ENCODE measurements at places on chromosomes 6 and 20.

- DNase-seq, result peak; percentile 80
These were observed 24.4 kb upstream of the SLCO4A1 start for GRCh38 chr20:62617711-62618483.

- DNase-seq, result no peak
These were observed 5.7 kb downstream of the TUBB2A start for GRCh38 chr6:3151691-3152090.

DNA sequence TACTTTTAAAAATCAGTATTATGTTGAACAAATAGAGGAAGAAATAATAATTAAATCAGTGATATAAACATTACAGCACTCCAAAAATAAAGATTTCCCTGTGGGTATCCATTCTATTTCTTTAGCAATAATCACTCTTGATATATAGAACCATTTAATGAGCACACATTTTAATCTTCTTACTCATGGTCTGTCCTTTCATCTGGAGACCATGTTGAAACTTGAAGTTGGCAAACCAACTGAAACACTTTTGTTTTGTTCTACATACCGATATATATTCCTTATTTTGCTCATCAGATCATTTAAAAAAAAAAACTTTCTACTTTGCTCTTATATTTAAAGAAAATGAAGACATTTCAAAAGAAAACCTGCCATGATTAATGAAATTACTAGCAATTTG lies 13.4 kb downstream of the C6orf58 start:
- no peak for DNase-seq

GRCh38 chr20:2858591-2858990 lies 14.7 kb upstream of the PTPRA start:
- DNase-seq, result no peak

DNA sequence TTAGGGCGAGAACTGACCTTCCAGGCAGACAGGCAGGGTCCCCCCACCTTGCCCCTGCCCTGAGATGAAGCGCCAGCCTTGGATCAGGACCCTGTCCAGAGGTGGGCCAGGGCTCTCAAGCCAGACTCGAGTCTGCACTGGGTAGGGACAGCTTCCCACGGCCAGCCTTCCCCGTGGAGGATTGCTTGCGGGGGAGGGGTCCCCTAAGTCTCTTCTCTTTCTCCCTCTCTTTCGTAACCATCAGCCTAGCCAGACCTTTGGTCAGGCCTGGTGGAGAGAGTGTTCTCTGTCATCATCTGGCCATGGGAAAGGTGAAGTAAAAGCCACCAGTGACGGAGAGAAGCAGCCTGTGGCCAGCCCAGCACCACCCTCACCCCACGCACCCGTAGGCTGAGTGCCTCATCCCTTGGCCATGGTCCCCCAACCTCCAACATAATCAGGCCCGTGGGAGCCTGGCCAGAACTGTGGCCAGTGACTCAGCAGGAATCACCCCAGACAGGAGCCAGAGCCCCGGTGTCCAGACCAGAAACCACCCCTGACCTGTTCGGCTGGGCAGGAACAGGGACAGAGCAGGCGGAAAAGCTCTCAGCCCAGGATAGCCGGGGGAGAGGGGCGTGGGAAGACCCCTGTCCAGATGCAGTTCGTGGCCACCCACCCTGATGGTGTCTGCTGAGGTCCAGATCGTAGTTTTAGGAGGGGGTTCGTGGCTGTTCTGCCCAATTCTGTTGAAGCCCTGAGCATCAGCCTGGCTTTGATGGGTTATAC lies 47.1 kb downstream of the SNAI1 start:
- no peak for DNase-seq

GRCh38 chr6:126541806-126542491 lies 202.0 kb downstream of the CENPW start:
- no peak for DNase-seq

- no peak for DNase-seq
These were observed 74.5 kb downstream of the PTPN1 start for GRCh38 chr20:50584687-50585086.

- no peak for DNase-seq
These were observed 315.2 kb downstream of the TFAP2A start for GRCh38 chr6:10099529-10100140.

- no peak for DNase-seq
These were observed 10.5 kb upstream of the ZNF343 start for GRCh38 chr20:2519115-2519809.

DNA sequence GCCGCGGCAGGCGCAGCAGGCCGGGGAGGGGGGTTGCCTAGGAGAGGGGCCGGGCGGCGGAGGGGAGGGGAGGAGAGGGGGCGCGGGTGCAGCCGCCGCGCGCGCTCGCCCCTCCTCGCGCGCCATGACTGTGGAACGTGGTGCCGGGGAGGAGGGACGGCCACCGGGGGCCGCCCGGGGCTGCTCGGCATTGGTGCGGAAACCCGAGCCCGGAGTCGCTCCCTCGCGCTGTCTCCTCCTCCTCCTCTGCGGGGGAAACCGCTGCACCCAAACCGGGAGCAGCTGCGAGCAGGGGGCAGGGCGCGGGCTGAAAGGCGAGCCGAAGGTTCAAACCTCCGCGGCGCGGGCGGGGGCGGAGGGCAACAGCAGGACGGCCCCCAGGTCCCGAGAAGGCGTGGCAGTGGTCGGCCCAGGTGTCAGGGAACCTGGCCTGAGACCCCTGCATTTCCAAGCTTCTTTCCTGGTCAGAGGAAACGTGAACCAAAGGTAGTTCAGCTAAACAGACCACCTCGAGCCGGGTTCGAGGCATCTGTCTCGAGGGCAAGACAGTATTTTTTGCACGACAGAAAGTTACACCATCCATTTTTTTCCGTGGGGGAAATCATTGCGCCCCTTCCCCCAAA lies 1.4 kb upstream of the TRERF1 start:
- peak; percentile 81 for DNase-seq

DNA sequence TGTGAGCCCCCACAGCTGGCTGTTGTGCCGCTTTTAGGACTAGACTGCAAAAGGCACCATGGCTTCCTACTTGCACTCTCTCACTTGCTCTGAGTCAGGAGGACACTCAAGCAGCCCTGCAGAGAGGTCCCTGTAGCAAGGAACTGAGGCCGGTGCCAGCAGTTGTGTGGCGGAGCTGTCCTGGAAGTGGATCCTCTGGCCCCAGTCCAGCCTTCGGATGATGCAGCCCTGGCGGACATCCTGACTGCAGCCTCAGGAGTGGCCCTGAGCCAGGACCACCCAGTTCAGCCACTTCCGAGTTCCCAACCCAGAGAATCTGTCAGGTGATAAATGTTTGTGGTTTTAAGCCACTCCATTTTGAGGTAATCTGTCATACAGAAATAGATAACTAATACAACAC lies 17.5 kb downstream of the CTCFL start:
- no peak for DNase-seq

- DNase-seq, result no peak
These were observed 46.2 kb downstream of the SLC22A1 start for GRCh38 chr6:160167604-160168399.

GRCh38 chr6:139883776-139884175 lies 509.3 kb upstream of the CITED2 start:
- no peak for DNase-seq

DNA sequence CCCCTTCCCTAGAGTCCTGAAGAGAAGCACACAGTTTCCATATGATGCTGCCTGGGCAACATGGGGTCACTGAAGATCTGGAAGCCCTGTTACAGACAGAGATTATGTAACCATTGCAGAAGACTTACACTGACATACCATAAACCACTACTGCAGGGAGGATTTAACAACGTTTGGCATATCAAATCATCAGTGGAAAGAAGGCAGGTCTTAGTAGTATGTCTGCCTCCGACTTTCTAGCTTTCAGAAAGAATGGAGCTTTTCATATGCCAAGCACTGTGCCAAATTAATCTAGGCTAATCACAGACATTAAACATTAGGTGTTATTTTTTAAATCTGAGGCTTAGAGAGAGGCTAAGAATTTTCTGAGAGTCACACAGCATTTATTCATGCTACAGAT lies 144.3 kb downstream of the ADGRB3 start:
- DNase-seq, result no peak

GRCh38 chr6:170088582-170088955 lies 202.3 kb downstream of the DLL1 start:
- no peak for DNase-seq

DNA sequence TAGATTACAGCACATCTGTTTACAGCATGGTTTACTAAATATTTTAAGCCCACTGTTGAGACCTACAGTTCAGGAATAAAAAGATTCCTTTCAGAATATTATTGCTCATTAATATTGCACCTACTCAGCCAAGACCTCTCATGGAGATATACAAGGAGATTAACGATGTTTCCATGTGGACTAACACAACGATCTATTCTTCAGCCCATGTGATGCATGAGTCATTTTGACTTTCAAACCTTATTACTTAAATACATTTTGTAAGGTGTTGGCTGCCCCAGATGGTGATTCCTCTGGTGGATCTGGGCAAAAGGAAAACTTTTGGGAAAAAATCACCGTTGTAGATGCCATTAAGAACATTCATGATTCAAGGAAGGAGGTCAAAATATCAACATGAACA lies 48.0 kb upstream of the SDHAF4 start:
- DNase-seq, result no peak

DNA sequence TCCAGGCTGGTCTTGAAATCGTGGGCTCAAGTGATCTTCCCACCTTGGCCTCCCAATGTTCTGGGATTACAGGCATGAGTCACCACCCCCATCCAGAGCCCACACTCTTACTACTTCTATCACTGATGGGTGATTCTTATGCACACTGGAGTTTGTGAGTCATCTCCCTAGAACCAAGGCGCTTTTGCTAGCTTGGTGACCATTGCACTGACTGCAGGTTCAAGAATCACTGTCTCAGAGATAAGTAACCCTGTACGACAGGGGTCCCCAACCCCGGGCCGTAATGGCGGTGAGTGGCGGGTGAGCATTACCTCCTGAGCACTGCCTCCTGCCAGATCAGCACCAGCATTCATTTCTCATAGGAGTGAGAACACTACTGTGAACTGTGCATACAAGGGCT lies 118.8 kb downstream of the MAP3K7 start:
- DNase-seq, result no peak

- DNase-seq, result no peak
These were observed 747.2 kb downstream of the KHDRBS2 start for GRCh38 chr6:61538801-61539200.

DNA sequence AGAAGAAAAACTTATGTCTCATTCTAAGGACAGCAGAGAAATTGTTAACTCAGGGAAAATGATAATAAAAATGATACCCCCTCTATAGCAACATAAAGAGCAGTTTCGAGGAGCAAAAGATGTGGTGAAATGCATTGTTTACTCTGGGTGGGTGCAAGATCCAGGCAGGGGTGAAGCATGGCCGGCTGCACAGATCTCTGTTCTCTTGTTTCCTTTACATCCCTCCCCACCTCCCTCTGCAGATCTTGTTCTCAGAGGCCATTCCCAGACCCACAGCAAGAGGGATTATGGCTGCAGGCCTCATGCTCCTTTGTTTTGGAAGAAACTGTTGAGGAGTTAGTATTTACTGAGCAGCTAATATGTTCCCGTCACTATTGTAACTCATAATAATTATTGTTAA lies 1.8 kb downstream of the BTN3A1 start:
- no peak for DNase-seq

DNA sequence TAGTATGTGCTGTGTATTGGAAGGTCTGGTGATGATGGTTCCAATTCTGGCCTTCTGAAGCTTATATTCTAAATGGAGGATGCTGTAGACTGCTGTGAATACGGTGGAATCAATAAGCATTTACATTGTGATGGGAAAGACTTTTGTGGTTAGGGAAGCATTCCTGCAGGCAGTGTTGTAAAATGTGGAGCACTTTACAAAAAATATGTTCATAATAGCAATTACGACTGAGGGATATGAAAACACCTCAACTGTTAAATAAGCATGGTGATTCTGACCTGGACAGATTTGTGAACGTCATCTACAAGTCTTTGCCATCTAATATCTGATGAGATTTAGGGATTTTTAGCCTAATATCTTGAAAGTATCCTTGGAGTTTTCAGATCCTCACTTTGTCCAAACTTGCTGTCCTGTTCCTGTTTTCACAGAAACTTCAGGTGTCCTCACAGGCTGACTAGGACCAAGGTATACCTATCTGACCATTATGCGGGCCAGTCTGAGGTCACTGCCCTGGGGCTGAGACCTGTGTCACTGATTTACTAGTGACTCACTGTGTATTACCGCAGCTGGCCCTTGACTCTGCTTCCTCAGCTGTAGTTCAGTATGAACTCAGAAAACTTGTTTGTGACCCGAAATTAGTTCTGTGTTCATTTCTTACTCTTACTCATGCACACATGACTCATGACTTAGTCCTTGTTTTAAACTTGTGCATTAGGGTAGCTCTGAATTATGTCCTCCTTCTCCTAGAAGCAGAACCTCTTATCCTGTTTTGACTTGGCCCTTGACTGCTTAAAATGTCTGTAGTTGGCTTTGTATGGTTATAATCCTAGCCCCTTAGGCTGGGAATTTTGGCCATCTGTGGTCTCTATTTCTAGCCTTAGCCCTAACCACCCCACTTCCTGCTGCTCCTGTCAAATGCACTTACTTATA lies 343.0 kb downstream of the CDKAL1 start:
- DNase-seq, result no peak

DNA sequence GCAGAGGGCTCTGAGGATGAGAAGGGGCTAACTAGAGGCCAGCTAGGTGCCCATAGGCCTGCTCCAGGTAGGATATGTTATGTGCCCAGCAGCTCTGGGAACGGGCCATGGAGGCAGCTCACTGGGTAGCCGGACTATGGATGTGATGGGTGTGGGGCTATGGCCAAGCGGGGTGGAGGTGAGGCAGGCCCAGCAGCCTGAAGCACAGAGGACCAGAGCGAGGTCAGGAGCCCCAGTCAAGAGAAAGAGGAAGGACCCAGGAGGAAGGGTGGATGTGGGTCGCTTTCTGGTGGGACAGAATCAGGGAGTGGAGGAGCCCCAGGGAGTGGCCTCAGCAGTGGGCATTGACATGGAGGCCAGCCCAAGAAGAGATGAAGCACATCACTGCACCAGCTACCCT lies 117.9 kb upstream of the MLN start:
- DNase-seq, result no peak

DNA sequence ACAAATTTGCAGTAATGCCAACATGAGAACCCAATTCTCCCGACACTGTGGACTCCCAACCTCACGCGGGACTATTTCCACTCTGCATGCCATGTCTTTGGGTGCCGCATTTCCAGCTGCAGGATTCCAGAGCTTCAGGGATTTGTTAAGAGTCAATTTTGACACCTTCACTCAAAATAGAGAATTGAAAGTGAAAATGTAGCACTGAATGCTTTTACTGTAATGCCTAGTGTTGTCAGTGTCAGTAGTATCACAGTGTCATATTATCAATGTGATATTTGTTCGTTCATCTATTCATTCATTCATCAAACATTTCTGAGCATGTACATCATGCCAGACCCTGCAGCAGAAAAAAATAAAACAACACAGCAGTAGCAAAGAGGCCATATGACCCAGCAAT lies 13.4 kb upstream of the FAM50B start:
- DNase-seq, result no peak

DNA sequence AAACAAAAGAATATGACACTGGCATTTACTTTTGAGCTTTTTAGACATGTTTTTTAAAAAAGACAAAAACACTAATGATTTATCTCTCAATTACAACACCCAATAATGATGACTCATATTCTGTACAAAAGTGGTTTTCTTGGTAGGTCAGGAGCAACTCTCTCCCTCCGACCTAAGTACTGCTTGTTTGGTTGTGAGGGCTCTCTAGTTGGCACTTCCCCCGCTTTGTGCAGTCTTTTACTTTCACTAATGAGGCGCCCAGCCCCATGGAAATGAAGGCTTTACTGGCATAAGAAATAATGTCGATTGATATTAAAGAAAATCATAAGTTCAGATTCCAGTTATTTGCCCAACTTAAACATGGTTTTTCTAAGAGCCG lies 1.3 kb downstream of the KPNA5 start:
- DNase-seq, result peak; percentile 35

Measured in CD4-positive, alpha-beta T cell treated with Interferon alpha-2 for 1 hour (primary cell).